ENCODE measurements at places on chromosomes 5 and 9.
A peak's percentile ranks its signal among the peaks of the same experiment; 100 is the strongest.

DNA sequence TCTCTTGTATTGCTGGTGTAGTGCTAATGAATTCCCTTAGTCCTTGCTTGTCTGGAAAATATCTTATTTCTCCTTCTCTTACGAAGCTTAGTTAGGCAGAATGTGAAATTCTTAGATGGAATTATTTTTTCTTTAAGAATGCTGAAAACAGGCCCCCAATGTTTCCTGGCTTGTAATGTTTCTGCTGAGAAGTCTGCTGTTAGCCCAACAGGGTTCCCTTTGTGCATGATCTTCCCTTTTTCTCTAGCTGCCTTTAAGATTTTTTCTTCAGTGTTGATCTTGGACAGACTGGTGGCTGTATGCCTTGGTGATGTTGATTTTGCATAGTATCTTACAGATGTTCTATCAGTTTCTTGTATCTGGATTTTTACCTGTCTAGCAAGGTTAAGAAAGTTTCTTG, 191.3 kb upstream of the DMRTA1 start:
- DNase-seq: no peak

DNA sequence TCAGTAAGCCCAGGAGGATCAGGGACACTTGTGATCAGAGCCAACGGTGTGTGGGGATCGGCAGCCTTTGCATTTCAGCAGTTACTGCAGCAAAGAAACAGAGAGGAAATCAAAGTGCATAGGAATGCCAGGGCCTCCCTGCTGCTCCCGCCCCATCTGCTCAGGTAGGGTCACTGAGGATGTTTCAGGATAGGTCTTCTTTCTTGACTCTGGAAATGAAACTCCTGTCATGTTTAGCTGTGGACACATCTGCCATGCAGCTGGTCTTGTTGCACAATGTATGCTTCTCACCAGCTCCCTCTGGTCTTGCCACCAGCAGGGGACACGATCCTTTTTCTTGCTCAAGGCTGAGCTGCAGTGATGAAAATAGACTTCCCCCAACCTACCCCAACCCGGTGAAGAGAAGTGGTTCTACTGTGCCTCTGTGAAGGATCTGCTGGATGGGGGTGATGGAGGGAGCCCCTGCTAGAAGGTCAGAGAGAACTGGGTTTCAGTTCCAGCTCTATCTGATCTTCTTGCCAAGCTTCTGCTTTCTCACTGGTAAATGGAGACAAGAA, 185.2 kb upstream of the KLF4 start:
- DNase-seq: peak; percentile 8

- no peak for DNase-seq
Observed at GRCh38 chr9:137834846-137835546, 42.6 kb upstream of the CACNA1B start.

- no peak for DNase-seq
Observed at GRCh38 chr9:125412166-125412565, 150.5 kb downstream of the GAPVD1 start.

DNA sequence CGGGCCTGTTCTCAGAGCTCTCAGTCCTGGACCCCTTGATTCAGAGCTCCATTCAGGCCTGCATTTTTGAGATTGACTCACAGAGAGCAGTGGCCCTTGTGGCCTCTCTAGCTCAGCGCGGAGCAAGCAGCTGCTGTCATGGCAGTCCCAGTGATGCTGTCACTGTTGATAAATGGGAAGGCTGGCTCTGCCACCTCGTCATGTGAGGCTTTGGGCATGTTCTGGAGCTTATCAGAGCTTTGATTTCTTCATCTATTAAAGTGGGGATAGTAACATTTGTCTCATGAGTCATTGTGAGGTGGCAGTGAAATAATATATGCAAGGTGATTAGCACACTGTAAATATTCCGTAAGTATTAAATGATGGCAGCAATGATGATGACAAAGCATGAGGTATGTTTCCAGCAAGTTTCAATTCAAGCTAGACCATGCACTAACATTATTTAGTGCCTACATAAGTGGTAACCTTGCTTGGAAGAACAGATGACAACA, 126.4 kb upstream of the CXCL14 start:
- no peak for DNase-seq

DNA sequence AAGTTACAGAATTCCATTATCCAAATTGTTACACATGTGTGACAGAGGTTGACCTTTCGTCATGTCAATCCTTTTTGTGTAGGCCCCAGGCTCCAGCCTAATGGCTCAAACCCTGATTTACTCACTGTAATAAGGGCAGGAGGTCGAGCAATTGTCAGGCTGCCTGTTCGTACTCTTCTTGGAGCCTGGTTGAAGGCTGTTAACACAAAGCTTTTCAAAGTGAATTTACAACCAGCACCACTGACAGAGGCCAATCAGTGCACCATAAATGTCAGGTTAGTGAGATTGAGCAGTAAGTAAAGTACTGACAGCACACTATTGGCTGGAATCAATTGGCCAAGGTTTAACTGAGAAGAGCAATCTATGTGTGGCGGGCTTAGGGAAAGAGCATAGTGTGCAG, 16.8 kb downstream of the PRDM6 start:
- no peak for DNase-seq

- no peak for DNase-seq
Observed at GRCh38 chr5:83839256-83839655, 118.6 kb upstream of the HAPLN1 start.

GRCh38 chr9:13382595-13382994, 103.1 kb upstream of the MPDZ start:
- DNase-seq: no peak

DNA sequence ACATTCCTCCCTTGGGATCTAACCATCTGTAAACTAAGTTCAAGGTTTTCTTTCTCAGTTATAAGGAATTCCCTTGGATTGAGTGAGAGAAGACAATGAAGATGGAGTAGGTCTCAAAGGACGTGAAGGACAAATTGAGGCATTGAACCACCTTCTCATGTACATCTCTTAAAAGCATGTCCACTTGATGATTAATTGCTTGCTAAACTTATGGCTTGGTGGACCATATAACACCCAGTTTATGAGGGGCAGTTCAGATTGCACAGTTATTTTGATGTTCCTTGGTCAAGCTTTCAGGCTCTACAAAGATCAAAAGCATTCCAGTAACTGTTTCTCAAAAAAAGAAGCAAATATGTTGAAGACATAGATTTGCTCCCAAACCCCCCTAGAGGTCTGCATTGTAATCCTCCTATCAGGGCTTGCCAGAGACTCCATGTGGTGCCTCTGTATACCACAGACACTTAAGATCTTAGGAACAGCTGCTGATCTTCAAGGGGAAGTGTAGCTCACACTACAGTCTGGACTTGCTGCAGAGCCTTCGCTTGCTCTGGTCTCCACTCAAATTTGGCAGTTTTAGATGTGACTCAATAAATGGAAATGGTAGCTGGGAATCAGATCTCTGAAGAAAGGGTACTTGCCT, 56.9 kb upstream of the ALDH1A1 start:
- DNase-seq: no peak

Data from anterior cingulate cortex (tissue), 58 donors.